Motor neuron (in vitro differentiated cells): ENCODE measurements at places on chromosomes 12 and 14. TPM values are rescaled to one million over a fixed set of nuclear protein-coding genes. Genes with fewer than 3 reads are reported as not detected.
A peak's percentile ranks its signal among the peaks of the same experiment; 100 is the strongest.

GRCh38 chr14:104206281-104206904 is 68.0 kb downstream of the KIF26A start:
- peak; percentile 85 for ATAC-seq

- no peak for ATAC-seq
These were observed 37.9 kb downstream of the FRS2 start for GRCh38 chr12:69508091-69508490.

DNA sequence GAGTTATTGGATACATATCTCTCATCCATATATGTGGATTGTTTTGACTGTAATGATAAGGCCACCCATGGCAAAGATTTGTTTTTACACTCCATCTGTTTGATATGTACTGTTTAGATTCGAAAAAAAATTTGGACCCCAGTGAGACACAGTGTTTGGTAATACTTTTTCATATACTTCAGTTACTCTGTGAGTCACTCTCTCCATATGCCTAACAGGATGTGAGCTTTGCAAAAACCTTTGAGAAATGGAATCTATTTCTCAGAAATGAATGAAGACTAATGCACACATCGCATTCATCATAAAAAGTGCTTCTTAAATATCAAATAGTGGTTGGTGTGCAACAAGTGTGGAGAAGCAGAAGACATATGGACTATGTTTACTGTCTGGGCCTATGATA is 781.5 kb downstream of the SLC6A15 start:
- ATAC-seq: no peak

GRCh38 chr14:52660325-52660724 is 35.0 kb downstream of the ERO1A start:
- no peak for ATAC-seq

GRCh38 chr14:102541771-102542170 is 32.2 kb upstream of the ANKRD9 start:
- ATAC-seq: no peak

Gene FOXG1
- 0.10 and 0.22 TPM in 2 replicates for total RNA-seq

Gene NAV3
- total RNA-seq: 66.2 and 66.3 TPM in 2 replicates

Gene TNFAIP2
- total RNA-seq: 38.9 and 48.7 TPM in 2 replicates
